Central memory CD8-positive, alpha-beta T cell (primary cell): ENCODE measurements at places on chromosomes 3 and 15.

DNA sequence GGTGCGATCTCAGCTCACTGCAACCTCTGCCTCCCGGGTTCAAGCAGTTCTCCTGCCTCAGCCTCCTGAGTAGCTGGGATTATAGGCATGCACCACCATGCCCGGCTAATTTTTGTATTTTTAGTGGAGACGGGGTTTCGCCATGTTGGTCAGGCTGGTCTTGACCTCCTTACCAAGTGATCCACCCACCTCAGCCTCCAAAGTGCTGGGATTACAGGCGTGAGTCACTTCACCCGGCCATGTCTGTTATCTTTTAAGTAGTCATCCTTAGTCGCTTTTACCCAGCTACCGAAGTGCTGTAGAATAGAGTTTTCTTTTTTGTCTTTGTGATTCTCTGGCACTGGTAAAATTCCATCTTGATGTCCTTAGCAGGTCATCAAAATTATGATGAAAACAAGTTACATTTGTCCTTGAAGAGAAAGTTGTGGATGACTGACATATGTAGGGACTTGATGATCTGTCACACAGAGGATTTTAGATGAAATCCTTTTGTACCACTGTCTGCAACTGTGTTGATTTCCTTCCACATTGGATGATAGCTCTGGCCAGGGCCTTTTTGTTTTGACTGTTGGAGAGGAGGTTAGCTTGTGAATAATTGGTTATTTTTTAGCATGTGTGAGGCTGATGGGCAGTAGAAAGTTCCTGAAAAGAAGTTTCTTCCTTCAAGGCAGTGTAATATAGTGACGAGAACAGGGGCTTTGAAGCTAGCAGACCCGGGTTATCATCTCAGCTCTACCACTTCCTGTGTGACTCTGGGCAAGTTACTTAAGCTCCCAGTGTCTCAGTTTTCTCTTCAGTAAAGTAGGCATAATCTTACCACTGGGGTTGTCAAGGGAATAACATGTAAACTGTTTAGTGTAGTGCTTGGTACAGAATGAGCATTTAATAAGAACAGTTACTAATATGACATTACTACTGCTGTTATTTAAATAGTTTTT is 18.8 kb downstream of the ATG7 start:
- DNase-seq: no peak

DNA sequence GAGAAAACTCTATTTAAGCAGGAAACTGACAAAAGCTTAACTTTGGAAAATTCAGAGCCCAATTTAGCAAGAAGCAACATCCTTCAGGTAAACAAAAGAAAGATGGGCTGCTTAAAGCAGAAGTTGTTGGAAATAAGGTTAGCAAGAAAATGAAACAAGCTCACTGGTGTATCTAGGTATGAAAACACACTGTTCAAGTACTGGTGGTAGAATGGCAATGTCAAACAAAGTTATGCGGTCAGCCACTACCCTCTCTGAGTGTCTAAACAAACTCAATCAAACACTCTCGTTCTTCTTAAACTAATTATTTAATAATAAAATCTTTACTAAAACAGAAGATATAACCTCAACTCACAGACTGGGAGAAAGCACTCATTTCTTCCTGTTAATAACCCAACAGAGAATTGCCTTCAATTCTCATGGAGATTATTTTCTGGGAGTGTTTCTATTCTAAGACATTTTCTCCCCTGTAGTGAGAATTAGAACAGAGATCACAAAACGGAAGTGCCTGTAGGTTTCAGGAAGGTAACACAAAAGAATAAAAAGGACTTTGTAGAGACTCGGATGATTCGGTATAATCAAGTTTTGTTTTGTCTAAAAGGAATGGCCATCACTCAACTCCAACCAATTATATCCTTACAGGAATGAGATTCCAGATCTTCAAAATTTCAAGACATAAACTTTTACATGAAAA is 28.9 kb downstream of the PRICKLE2 start:
- no peak for DNase-seq

DNA sequence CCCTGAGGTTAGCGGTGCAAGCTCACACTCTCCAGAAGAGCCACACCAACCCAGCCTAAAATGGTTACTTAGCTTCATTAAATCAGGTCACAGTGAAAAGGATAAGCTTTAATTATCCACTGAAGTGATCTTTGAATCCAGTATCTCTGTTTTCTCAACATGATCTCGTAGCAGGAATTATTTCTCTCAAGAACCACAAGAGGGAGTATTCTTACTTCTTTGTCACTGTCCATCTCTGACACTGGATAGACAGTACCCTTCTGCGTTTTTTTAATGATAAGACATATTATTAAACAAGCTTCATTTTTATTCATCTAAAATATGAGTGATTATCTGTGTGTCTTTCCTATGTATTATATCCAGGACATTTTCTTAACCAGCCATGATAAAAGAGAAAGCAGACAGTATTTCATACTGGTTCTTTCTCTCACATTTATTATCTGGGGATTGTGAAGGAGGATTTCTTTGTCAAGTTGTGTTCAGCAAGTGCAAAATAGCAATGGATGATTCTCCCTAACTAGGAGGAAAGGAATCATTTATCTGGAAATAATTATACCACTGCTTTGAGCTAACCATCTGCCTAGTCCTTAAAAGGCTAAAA is 105.4 kb upstream of the CCDC54 start:
- no peak for DNase-seq

DNA sequence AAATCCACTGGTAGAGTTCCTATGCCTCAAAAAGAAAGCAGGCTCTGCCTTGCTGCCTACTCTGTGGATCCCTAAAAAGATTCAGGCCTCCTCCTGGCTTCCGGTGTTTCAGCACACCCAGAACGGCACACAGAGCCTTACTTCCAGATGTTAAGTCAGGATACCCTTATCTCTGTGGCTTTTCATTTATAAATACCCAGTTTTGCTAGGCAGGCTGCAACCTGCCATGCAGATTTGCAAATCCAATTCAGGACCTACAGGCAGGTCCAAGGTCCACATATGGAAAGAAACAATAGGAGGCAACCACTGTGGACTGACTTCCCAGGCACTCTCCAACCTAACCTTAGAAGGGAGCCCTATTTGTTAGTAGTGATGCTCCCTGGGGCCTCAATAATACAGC is 30.7 kb downstream of the EFL1 start:
- DNase-seq: no peak

DNA sequence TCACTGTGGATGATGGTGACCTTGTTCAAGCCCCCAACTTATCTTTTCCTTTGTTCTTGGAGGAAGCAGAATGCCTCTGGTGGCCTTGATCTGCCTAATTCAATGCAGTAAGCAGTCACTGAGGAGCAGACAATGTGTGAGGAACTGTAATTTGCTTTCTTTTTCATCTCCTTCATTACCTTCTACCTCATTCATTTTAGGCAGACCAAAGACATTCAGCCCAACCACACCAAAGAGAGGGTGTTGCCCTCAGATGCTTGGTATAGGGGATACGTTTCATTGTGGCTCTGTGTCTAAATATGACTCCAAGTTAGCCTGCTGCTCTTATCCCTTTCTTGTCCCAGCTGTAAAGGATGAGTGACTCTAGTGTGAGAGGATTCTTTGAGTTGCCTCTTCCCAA is 15.3 kb downstream of the EXOSC7 start:
- DNase-seq: no peak

GRCh38 chr3:10964537-10965167 is 27.9 kb upstream of the SLC6A1 start:
- DNase-seq: no peak

DNA sequence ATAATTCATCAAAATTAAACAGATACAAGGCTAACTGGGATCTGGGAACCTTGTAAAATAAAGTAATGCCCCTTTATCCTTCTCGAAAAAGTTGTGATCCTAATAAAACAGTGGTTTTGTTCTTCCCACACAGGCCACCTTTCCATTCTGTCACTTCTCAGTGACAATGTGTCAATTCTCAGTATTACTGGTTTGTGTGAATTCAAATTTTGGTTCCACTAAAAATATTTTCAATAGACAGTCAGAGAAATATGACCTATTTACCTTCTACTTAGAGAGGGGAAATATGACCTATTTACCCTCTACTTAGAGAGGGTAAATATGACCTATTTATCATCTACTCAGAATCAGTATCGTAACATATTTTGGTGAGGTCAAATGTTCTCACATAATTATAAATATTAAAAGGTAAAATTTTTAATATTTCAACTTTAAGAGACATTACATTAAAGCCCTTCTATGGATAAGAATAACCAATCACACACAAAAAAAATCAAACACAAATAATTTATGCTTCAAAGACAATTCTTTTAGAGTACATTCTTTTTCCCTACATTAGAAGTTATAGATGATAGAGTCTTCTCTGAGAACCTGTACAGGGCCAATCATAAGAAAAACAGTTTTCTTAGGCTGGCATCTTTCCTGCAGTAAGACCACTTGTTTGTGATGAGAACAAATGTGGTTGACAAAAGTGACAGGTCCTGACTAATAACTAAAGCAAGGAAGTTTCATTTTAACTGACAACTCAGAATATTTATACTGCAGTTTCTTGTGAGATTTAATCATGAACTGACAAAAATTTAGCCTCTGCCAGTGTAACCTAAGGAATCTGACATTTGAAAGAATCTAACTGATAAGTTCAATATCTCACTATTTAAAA is 323.3 kb downstream of the DIPK2A start:
- DNase-seq: no peak

DNA sequence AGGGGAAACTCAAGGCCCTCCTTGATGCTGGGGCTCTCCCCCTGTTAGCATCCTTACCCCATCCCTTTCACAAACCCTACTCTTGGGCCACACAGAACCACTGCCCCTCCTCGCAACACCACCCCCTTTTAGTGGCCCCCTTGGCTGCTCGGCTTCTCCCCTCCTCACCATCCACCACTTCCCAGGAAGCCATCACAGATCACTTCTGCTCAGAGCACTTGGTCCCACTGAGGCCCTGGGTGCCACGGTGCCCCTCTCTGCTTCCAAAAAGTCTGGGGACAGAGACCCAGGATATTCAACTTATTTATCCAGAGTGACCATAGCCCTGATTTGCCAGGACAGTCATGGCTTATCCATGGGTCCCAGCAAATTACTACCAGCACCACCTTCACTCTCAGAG is 2.4 kb downstream of the RHCG start:
- no peak for DNase-seq

GRCh38 chr3:140568842-140569520 is 108.9 kb upstream of the TRIM42 start:
- no peak for DNase-seq

DNA sequence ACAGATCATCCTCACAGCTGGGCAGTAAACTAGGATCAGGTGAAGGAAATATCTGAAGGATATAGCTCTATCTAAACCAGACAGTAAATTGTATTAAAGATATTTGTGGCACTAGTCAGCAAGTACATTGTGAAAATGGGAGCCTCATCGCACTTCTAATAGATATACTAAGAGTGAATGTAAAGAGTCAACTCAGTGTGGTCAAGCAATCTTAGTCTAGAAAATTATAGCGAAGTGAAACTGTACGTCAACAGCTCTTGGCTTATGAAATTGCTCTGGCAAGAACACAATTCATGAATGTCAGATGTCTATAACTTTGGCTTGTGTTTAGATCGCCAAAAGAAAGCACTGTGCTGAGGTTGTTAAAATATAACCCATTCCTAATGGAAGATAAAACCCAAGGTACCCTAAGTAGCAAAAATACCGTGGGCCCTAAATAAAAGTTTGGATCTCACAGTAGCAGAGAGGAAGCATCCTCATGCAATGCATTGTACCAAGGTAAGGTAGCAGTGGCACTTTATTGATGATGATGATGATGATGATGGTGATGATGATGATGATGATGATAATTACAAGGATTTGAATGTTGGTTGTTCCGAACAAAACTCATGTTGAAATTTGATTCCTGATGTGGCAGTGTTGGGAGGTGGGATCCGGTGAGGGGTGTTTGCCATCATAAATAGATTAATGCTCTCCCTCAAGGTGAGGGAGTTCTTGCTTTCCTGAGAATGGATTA is 228.5 kb downstream of the UNC13C start:
- no peak for DNase-seq

DNA sequence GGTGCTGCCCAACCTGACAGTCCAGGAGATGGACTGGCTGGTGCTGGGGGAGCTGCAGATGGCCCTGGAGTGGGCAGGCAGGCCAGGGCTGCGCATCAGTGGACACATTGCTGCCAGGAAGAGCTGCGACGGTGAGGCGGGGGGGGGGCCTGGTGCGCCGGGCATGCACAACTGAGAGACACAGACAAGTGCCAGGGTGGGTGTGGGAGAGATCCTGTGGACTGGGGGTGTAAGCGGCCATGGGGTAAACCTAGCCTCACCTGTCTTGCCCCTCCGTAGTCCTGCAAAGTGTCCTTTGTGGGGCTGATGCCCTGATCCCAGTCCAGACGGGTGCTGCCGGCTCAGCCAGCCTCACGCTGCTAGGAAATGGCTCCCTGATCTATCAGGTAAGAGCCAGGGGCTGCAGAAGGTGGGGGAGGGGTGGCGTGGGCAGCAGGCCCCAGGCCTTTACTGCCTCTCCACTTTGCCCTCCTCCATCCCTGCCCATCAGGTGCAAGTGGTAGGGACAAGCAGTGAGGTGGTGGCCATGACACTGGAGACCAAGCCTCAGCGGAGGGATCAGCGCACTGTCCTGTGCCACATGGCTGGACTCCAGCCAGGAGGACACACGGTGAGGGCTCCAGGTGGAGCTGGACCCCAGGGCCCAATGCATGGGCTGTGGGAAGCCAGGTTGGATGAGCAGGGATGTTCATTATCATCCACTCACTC is 3.3 kb downstream of the CHRD start:
- DNase-seq: no peak

GRCh38 chr3:859135-859534 is 233.7 kb upstream of the CNTN6 start:
- DNase-seq: no peak
